ENCODE measurements at places on chromosomes 6 and 20.

DNA sequence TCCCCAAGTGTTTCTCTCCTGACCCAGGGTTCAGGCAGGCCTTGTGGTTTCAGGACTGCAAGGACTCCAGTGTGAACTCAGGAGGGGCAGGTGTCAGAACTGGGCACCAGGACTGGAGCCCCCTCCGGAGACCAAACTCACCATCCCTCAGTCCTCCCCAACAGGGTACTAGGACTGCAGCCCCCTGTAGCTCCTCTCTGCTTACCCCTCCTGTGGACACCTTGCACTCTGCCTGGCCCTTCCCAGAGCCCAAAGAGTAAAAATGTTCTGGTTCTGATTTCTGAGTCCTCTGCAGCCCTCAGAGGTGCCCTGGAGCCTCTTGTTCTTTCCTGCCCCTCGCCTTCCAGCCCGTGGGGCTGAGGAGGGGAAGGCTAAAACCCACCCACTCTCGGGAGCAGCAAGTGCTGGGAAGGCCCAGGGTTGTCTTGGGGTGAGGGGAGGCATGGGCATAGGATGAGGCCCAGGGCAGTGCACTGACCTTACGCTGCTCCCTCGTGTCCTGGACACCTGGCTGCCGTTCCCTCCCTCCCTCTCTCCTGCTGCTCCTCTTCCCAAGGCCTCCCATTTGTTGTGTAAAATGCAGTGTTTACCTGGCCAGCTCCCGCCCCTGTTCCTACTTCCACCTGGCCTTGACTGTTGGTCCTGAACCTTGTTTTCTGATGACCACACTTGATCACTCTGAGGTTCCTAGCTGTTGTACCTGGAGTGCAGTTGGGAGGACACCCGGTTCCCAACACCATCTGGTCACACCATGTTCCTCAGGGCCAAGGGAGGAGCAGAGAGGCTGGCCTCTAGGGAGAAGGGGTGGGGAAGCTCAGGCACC is 9.9 kb downstream of the CNPY3 start:
- DNase-seq, result no peak

DNA sequence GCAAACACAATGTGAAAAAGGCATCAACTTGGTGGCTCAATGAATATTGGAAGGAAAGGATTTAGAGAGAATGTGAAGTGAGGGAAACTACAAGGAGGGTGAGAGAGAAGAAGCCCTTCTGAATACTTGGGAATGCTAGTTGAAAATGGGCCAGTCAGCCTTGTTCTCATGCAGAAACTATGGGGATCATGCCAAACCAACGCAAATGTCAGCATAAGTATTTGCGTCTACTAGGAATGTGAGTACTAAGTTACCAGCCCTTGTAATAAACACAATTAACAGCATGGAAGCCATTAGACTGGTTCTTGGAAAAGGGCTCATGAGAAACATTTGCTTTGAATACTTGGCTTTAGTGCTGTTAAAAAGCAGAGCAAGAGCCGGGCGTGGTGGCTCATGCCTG is 54.9 kb upstream of the AIG1 start:
- DNase-seq, result no peak

GRCh38 chr20:4957187-4957586 is 44.1 kb downstream of the SLC23A2 start:
- DNase-seq, result no peak

GRCh38 chr6:157021993-157022740 is 245.0 kb downstream of the ARID1B start:
- peak; percentile 77 for DNase-seq

- DNase-seq, result no peak
Observed at GRCh38 chr6:45599053-45599452, 221.3 kb upstream of the SUPT3H start.

Measured in central memory CD4-positive, alpha-beta T cell (primary cell).